ENCODE measurements at places on chromosomes 5 and 9.

- H3K4me1 ChIP-seq = peaks cover 19% of the 10 kb centered on the region
- no peak overlapping the region for H3K27ac ChIP-seq
- H3K36me3 ChIP-seq = peaks cover 6% of the 10 kb centered on the region
- peak overlapping the region; percentile 73 for H3K4me3 ChIP-seq
- peaks cover 11% of the 10 kb centered on the region for H3K27me3 ChIP-seq
Observed at GRCh38 chr5:322281-322941, 897 bp downstream of the AHRR start.

GRCh38 chr5:119417891-119418605 is 34.2 kb upstream of the HSD17B4 start:
- H3K4me1 ChIP-seq = peaks cover 22% of the 10 kb centered on the region
- H3K36me3 ChIP-seq = no peaks in the 10 kb centered on the region
- no peak overlapping the region for H3K4me3 ChIP-seq
- DNase-seq = no peak
- H3K27ac ChIP-seq = no peak overlapping the region
- no peaks in the 10 kb centered on the region for H3K27me3 ChIP-seq

- no peak overlapping the region for H3K27ac ChIP-seq
- H3K4me3 ChIP-seq = no peak overlapping the region
- no peaks in the 10 kb centered on the region for H3K27me3 ChIP-seq
- DNase-seq = no peak
Observed at GRCh38 chr9:134487066-134487710, 154.4 kb upstream of the COL5A1 start.

DNA sequence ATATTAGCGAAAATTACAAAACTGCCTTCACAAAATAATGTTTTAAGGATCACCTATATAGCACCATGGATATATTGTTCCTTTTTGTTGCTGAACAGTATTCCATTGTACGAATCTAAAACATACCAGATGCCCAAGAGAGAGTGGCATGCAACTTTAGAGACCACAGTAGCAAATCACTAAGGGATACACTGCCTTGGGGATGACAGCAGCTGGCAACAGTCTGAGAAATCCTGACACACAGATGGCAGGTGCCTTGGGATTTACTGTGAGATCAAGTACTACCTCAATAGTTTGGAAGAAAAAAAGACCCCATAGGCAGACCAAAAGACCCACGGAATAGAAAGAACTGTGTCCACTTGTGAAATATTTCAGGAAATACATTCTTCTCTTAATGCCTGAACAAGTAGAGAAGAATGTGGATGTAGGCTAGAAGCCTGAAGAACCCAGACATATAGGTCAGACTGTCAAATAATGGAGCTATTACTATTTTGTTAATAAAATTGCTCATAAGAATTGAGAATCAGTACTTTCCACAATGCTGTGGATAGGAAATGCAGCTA is 53.4 kb downstream of the PLPP1 start:
- no peaks in the 10 kb centered on the region for H3K36me3 ChIP-seq
- no peak overlapping the region for H3K4me3 ChIP-seq
- no peaks in the 10 kb centered on the region for H3K27me3 ChIP-seq
- peaks cover 25% of the 10 kb centered on the region for H3K4me1 ChIP-seq

DNA sequence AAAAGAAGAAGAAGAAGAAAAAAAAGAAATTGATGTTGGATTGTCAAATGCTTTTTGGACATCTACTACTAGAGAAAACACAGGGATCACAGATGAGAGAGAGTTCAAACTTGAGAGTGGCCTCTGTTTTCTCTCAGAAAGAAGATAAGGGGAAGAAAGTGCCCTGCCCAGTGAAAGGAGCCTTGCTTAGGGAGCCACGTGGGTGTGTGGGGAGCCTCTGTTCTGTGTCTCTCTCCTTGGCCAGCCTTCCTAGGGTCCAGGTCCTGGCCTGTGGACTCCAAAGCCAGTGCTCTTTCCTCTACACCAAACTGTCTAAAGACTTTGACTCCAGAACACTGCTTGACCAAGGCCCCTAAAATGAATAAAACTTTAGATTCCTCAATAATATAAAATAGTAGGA is 22.0 kb upstream of the COL15A1 start:
- H3K4me3 ChIP-seq = no peak overlapping the region
- H3K27ac ChIP-seq = no peak overlapping the region
- DNase-seq = no peak
- H3K4me1 ChIP-seq = no peaks in the 10 kb centered on the region
